Stimulated activated naive CD8-positive, alpha-beta T cell treated with anti-CD3 and anti-CD28 coated beads, Interleukin-15, amount 100 ng/mL, for 72 hours (primary cell): ENCODE measurements at places on chromosomes 11 and 22.

GRCh38 chr11:133133050-133133449, 399.3 kb downstream of the OPCML start:
- no peak for DNase-seq

DNA sequence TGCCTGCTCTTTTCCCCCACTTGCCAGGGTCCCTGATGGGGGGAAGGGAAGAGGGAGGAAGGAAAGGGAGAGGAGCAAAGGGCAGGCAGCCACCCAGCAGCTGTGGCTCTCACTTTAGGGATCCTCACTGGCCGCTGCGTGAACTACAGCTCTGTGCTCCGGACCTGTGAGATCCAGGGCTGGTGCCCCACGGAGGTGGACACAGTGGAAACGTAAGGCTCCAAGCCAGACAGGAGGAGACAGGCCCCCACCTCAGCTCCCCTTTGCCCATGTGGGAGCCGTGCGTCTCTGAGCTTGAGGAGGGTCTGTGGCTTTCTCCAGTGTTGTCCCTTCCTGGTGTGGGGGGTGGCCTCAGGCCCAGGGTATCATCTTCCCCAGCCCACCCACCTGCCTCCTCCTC, 9.9 kb downstream of the P2RX3 start:
- DNase-seq = no peak

GRCh38 chr22:23128269-23129108, 13.3 kb downstream of the RSPH14 start:
- DNase-seq = peak; percentile 70

- DNase-seq = no peak
Measured at GRCh38 chr11:26820739-26821138, 98.9 kb upstream of the SLC5A12 start.

GRCh38 chr11:94424662-94425061, 23.4 kb upstream of the GPR83 start:
- no peak for DNase-seq

- DNase-seq = no peak
Measured at GRCh38 chr11:94330789-94331188, 26.4 kb downstream of the IZUMO1R start.

DNA sequence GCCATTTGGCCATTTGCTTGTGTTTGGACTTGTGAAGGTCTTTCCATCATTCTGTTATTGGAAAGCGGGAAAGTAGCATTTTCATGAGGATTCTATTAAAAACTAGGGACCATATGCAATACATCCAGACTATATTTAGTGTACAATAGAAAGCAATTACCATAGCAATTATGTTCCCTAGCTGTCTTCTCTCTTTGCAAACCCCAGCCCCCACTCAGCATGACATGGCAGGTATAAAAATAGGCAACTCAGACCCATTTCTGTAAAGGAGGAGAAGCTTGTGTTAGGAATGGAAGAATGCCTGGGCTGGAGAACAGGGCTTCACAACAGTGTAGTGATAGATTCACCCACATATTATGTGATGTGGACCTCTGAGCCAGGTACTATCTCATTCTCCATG, 12.4 kb downstream of the OR51B6 start:
- no peak for DNase-seq

- no peak for DNase-seq
Measured at GRCh38 chr22:20765938-20766337, 8.0 kb upstream of the SERPIND1 start.

DNA sequence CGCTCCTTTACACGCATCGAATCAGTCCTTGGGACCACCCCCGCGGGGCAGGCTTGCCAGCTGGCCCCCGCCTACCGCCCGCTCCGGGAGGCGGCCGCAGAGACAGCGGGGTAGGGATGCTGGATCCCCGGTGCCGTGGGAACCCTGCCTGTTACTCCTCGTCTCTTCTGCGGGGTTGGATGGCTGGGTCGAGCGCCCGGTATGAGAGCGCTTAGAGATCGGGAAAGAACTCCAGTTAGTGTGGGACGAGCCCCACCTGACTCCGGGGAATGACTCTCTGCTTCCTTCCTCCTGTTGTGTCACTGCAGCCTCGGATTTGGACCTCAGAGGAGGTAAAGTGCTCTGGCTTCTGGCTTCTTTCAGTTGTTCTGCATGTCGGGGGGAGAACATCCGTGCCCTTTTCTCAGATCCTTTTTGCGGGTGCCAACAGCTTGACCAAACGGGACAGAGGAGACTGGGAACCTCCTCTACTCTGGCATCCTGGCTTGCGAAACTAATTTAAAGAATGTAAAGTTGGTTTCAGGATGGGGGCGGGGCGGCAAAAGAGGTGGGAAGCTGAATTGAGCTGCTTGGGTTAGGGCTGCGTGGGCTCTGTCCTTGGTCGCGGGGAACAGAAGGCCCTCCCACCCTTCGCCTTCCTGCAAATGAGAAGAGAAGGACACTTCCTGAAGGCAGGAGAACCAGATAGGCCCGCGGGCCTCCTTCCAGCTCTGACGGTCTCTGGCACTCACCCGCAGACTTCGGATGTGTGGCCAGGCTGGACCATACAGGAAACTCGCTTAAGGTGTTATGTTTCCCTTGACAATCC, 938 bp downstream of the LAYN start:
- peak; percentile 32 for DNase-seq

GRCh38 chr11:85787168-85787567, 23.8 kb downstream of the SYTL2 start:
- no peak for DNase-seq
